ENCODE measurements at places on chromosomes 12 and 14.

- DNase-seq = no peak
Observed at GRCh38 chr14:33347796-33348195, 409.1 kb downstream of the NPAS3 start.

DNA sequence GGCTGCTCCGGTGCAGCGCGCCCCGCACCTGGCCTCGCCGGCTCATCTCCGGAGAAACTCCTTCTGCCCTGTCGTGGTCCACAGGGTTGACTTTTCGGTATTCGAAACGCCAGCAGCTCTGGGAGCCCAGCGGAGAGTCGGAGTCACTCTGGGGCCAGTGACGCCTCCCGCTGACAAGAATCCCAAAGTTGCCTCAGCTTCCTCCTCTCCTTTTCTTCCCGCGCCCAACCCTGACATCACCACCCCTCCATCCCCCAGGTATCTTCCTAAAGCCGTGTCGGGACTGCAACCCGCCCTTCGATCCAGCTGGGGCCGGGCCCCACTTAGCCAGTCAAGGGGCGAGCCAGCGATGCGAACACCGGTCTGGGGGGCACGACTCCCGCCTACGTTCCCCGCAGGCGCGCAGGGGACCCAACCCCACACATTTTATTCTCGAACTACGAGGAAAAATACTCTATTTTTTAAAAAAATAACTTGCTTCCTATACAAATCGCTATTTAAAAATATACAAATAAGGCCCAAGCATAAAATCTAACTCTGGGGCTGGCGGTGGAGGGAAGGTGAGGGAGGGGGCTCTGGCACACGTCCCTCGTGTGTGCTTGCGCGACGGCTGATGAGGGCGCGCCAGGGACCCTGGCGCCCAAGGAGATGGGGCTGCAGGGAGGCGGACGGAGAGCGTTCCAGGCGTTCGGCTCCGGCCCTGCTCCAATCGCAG is 2.1 kb downstream of the NKX2-8 start:
- no peak for DNase-seq

DNA sequence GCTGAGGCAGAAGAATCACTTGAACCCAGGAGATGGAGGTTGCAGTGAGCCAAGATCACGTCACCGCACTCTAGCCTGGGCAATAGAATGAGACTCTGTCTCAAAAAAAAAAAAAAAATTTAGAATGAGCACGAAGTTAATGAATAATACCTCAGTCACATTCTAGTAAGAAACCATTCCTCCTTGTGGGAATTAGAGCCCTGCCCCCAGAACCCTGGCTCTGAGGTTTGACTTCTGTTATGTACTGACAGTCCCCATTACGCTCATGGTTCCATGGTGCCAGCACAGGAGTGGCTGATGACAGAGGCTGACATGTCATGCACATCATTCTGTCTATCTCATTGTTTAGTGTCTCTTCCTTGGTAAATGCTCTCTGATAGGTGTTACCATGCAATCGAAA is 132.6 kb upstream of the FGD4 start:
- DNase-seq = no peak

DNA sequence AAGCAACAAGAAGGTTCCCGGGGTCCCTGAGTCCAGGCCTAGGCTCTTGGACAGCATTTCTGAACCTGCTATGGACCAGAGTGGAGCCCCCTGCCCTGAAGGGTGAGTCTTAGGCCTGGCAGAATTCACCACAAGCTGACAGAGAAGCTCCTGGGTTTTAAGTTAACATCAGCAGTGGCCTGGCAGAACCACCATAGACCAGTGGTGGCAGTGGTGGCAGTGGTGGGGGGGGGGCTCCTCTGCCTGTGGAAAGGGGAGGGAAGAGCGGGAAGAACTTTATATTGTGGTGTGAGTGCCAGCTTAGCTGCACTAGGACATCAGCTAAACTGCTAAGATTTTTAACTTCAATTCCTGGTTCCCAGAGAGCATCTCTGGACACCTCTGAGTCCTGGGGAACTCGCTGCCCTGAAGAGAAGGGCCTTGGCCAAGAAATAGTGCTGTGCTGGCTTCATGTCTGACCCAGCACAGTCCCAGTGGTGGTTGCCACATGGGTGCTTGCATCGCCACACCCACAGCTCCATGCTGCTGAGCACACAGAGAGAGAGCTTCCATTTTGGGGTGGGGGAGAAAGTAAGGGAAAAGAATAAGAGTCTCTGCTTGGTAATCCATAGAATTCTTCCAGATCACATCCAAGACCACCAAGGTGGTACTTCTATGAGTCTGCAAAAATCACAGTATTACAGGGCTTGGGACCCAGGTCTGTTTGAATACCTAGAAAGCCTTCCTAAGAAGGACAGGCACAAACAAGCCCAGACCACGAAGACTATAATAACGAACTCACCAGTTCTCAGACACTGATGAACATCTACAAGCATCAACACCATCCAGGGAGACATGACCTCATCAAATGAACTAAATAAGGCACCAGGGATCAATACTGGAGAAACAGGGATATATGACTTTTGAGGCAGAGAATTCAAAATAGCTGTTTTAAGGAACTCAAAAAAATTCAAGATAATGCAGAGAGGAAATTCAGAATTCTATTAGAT is 20.4 kb upstream of the RNF212B start:
- DNase-seq = no peak

- DNase-seq = no peak
Observed at GRCh38 chr12:81441629-81442028, 317.5 kb downstream of the PPFIA2 start.

GRCh38 chr14:65483647-65484046 is 71.1 kb downstream of the FUT8 start:
- DNase-seq = no peak

All from SHP77 treated with DMSO at 0.1 percent for 48 hours (cell line).